ENCODE measurements at places on chromosomes 13 and 19.

DNA sequence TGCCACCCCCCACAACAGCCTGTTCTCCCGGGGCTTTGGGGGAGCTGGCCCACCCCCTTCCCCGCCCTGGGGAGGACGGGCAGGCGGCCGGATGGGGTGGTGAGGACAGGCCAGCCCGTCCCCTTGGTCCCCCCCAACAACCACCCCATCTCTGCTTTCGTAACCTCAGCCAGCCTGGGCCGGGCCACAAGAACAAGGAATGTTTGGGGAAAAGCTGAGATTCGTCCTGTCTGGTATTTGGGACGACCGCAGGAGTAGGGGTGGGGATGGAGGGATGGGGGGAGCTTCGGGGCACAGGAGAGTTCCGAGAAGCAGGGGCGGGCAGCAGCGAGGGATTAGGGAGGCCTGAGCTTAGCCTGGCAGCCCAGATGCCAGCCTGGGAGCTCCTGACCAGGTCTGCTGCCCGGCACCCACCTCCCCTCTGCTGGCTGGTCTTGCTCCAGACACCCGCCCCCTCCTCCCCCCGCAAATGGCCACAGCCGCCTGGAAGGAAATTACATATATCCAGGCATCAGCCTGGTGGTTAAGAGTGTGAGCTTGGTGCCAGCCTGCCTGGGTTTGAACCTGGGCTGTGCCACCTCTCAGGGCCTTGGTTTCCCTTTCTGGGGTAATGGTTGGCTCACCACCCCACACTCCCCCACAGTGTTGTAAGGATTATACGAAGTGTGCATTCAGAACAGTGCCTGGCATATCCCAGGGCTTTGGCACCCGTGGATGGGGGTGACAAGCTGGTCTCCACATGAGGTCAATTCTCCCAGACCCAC lies at the start of gene PODNL1:
PODNL1 (minus strand) TSS at position 117 of the 764 bp plus-strand sequence. CDS start 236 bp downstream, outside the sequence.
- no peak for DNase-seq

GRCh38 chr19:2081873-2082810 lies 14.0 kb downstream of the MOB3A start:
- DNase-seq: no peak

- no peak for DNase-seq
Observed at GRCh38 chr13:95652821-95653220, 8.3 kb upstream of the DZIP1 start.

GRCh38 chr19:15583346-15583745 lies 31.7 kb upstream of the CYP4F8 start:
- DNase-seq: no peak

DNA sequence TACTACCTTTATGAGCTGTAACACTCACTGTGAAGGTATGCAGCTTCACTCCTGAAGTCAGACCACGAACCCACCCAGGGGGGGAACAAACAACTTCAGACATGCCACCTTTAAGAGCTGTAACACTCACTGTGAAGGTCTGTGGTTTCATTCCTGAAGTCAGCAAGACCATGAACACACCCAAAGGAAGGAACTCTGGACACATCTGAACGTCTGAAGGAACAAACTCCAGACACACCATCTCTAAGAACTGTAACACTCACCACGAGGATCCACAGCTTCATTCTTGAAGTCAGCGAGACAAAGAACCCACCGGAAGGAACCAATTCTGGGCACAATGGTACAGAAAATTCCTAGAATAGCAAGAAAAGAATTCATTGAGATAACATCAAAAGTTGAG lies 1796.5 kb upstream of the MIR17HG start:
- no peak for DNase-seq

DNA sequence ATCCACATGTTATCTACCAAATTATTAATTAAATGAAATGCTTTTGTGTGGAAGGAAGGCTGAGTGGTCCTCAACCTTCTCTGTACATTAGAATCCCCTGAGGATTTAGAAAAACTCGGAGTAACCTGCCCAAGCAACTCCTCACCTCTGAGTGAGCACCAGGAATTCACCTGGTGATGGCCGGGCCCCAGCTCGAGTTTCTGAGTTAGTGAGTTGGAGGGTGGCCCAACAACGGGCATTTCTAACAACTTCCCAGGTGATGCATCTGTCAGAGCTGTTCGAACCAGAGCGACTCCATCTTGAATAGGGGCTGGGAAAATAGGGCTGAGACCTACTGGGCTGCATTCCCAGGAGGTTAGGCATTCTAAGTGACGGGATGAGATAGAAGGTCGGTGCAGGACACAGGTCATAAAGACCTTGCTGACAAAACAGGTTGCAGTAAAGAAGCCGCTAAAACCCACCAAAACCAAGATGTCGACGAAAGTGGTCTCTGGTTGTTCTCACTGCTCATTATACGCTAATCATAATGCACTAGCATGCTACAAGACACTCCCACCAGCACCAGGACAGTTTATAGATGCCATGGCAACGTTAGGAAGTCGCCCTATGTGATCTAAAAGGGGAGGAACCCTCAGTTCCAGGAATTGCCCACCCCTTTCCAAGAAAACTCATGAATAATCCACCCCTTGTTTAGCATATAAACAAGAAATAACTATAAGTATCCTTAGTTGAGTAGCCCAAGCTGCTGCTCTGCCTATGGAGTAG lies 44.2 kb upstream of the SHISA2 start:
- DNase-seq: no peak

DNA sequence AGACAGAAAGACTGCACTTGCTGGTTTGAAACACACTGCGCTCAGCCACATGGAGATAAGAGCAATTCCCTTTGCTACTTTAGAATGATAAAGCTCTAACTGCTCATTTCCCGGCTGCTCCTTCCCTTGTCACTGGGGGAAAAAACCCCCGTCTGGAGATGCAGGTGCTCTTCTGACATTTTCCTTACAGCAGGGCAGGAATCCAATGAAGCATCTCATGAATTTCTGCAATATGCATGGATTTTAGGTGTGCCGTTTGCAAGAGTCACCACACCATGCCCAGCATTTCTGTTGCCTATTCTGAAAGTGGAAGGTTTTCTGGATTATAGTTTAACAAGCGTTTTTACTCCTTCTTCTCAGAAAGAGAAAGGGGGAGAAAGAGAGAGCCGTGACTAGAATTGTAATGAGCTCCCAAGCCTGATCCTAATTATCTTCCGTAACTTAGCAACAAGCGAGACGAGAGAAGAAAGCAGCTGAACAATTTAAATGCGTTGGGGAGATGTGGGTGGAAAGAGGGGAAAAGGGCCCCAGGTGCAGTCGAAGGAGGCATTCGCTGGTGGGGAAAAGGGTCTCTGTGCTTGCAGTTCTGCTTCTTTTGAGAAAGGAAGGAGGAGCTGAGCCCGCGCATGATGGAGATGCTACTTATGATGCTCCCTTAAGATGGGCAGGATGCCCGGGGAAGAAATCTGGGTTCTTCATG lies 76.6 kb upstream of the SPATA13 start:
- no peak for DNase-seq

- DNase-seq: no peak
Observed at GRCh38 chr13:39451301-39451700, 151.7 kb downstream of the LHFPL6 start.
